Stimulated activated CD4-positive, alpha-beta T cell treated with anti-CD3 and anti-CD28 coated beads, Interleukin-4, amount 100 ng/mL, for 48 hours (primary cell): ENCODE measurements at places on chromosomes 1 and 21.

DNA sequence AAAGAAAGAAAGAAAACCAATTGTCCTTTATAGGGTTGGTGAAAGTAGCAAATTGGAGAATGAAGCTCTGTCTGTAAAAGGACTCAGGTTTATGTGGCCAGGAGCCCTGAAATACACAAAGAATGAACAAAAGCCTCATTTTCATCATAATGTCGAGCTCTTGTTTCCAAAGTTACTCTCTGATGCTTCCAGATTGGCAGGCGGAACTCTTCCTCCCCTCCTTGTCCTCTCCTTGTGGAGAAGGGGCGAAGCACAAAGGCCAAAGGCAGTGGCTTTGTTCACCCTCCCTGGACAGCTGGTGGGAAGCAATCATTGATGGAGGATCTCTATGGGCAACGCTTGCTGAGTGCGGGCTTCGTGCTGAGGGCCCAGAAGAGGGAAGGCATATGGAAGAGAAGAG lies 5.6 kb downstream of the CA6 start:
- DNase-seq: no peak

DNA sequence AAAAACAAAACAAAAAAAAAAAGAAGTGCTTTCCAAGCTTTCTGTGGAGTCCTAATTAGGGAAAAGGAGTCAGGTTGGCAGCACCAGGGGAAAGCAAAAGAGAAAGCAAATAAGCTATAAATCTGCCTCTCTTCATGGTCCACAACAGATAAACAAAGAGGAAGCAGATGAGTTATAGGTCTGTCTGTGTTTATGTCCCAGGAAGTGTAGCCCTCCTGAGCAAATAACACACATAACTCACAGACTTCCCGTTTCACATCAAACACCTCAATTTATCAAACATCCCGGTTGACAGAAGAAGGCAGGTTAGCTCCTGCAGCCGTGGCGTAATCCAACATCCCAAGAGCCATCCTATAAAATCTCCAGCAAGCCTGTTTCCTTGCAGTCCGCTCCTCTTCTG lies 5.6 kb upstream of the SLC2A5 start:
- DNase-seq: no peak

DNA sequence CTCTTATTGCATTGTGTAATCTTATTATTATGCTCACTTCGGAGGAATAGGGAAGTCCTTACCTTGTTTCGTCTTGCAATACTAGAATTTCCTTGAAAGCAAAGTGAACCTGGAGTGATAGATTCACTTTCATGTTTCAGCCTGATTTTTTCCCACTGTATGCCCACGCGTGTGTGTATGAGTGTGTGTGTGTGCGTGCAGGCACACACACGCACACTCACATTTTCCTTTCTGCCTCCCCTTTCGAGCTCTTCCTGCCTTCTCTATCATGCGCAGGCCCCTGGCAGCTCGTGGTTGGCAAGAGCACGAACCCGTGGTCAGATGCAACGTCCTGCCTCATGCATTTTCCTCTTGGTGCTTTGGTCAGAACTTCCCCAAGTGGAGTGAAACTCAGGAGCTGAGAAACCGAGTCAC lies at the start of gene GCSAML:
Gene GCSAML (plus strand): TSS at position 366 of the 414 bp plus-strand sequence. CDS start 58 bp downstream, outside the sequence.
- DNase-seq: no peak

DNA sequence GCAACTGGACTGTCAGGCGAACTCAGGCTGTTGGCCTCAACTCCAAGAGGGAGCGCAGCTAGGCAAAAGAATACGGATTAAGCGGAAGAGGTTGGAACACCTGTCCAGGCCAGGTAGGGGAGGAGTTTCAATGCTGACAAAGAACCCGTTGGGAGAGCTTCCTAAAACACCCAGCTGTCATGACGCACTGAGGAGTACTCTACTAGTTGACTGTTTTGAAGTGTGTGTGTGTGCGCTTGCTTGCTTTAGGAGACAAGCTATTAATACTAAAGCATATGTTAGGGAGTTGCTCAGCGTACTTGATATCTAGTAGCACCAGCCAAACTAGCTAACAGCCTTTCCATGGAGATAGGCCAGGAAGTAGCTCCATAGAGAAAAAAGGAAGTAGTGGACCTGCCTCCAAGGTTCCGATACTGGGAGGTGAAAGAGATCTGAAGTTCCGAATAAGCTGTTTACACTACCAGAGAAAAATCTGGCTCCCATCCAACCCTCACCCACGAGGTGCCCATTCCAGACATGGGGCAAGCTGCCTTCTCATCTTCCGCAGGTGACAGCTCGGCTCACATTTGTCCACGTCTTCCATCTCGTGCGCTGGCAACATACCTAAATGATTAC lies 974 bp upstream of the FNBP1L start:
- DNase-seq: no peak

- peak; percentile 64 for DNase-seq
Measured at GRCh38 chr21:38768471-38769063, 37.2 kb upstream of the ETS2 start.

- DNase-seq: no peak
Measured at GRCh38 chr1:66981679-66982078, 56.9 kb downstream of the MIER1 start.

DNA sequence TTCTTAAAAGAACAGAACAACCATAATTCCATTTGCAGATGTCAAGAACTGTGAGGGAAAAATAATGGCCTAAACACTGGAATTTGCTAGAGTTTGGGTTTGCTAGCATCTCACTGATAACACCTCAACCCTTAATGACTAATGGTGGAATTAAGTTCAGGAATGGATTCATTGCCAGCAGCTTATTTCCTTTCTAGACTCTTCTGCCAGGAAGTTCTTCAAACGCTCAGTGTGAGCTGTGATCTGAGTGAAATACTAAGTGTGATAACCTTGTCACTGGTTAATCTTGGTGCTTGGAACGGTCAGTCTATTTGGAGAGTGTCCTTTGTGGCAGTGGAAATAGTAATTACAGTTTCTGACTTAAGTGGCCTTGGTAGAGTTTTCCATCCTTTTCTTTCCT lies 21.6 kb upstream of the PLEKHM2 start:
- DNase-seq: no peak

DNA sequence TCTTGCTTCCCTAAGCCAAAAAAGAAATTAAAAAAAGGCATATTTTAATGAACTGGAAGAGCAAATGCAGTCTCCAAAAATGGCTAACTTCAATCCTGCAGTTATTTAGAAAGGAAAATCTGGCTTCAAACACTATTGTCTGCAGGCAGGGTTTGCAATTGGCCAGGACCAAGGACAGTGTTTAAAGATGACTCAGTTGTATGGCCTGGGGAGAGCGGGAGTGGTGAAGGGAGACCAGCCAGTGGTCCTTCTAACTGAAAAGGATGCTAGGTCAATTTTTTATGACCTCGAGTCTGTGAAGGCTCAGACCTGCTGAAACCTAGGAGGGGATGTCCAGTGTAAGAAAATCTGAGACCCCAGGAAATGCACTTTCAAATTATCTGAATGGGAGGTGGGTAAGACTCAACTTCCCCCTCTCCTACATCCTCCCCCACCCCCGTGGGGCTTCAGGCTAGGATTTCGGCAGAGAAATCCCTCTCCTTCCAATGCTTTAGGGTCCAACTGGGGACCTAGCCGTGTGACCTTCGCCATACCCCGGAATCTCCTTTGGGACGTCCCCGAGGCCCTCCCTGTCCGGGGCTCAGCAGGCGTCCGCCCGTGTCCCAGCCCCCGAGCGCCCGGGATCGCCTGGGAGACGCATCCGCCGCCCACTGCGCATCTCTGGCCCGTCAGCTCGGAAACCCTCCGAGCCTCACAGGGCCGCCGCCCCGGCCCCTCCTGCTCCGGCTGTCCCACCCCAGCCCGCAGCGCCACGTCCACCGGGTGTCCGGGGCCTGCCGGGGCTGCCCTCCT lies 602 bp upstream of the RIMKLA start:
- DNase-seq: no peak

DNA sequence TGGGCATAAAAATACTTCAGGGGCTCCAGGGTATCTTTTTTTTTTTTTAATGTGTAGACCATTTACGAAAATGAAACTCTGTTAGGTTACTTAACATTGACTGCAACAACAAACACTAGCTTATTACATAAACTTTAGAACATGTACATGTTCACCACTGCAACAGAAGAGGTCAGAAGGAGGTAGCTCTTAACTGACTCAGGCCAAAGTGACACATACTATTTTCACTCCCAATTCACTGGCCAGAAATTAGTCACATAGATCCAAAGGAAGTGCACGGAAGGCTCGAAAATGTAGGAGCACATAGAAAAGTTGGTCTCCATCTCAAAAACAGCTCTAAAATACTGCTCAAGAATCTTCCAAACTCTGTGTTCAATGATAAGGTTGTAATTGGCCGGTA lies 107.2 kb downstream of the AKT3 start:
- DNase-seq: no peak

DNA sequence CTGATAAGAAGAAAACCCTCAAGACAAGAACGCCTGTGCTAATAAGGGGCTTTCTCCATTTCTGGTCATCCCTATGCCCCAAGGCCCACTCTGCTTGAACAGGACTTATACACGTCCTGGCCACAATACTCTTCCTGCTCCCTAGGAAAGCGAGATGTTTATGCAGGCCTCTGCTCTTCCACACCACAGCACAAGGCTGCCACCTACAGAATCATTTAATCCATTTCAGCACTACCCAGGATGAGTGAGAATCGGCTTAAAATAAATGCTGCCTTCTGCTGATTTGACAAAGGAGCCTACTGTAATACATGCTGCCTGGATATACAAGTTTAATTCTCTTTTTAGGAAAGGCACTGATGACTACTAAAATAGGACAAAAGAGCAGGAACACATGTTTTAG lies 29.4 kb downstream of the FRRS1 start:
- DNase-seq: no peak

GRCh38 chr1:8595941-8596340 lies 221.5 kb downstream of the RERE start:
- DNase-seq: no peak

GRCh38 chr1:86914998-86915736 lies 732 bp downstream of the HS2ST1 start:
- peak; percentile 25 for DNase-seq

GRCh38 chr1:234297668-234298067 lies 75.6 kb upstream of the COA6 start:
- DNase-seq: no peak

- DNase-seq: peak; percentile 75
Measured at GRCh38 chr1:169586395-169587255, at the start of gene F5. F5 (minus strand) TSS chr1:169586481; CDS start chr1:169586386, 95 bp downstream.
